ENCODE measurements at places on chromosomes 2 and 18. TPM values are rescaled to one million over a fixed set of nuclear protein-coding genes. Genes with fewer than 3 reads are reported as not detected.

Gene CCDC74A
- total RNA-seq, result 100 TPM

Gene SP140
- total RNA-seq, result 7.9 TPM

DNA sequence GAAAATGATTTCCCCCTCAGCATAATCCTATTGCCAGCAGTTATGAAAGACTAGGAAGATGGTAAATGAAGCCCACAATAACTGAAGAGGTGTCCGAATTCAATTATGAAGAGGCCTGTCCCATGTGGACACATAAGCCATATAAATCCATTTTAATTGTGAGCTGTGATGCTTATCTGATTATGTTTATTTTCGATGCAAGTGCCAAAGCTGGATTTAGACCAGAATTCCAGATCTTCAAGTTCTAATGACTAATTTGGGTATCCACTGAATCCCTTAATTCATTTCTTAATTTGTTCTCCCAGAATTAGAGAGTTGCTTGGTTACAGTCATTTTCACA lies 24.5 kb downstream of the SPATS2L start:
- no peak for DNase-seq

GRCh38 chr2:219029829-219030165 lies 11.5 kb downstream of the CFAP65 start:
- DNase-seq, result peak; percentile 69

DNA sequence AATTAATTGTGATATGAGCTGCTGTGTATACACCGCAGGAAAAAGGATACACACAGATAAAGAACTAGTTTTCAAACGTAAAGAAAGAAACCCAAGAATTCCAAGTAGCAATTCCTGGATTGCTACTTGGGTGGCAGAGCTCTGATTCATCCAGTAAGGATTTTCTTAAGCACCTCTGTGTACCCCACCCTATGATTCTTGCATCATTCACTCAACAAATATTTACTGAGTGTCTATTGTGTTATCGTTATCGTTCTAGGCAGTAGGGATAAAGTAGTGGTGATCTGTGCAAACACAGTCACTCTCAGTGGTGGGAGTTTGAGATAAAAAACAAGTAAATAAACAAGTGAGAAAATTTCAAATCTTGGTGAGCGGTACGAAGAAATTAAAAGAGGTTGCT lies 4.9 kb upstream of the TMEM200C start:
- no peak for DNase-seq

Gene MRO
- total RNA-seq, result 0.66 TPM

DNA sequence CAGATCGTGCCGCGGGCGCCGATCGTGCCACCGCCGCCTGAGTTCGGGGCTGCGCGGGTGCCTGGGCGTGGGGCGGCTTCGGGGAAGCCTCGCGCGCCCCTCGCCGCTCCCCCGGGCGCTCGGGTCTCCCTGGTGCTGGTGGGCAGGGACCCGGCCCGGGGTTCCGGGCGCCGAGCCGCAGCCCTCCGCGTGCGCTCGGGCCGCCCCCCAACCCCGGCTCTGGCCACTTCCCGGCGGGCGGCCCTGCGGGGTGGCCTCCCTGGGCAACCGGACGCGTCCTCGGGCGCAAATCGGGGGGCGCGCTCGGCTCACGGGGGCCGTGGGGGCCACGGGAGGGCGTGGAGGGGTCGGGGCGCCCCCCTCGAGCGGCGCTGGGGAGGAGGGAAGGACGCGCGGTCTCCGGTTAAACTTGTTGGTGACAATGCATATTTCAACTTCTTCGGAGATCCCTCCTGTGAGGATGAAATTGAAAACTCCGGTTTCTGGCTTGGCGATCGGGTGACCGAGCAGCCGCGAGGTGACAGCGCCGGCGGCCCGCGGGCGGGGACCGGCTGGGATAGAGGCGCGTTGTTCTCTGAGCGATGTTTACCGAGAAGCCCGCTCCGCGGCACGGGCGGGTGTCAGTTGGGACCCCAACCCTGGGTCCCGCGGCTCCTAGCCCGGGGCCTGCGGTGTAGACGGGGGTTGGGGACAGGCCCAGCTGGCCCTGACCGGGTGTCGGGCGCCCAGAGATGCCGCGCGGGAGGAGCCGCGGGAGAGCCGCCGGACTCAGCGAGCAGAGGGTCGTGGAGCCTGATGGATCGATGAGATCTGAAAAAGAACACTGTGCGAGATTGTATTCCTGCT lies 676 bp downstream of the SH3BP4 start:
- no peak for DNase-seq
